ENCODE measurements at places on chromosomes 4 and X.

- no peak for DNase-seq
Observed at GRCh38 chr4:1299301-1299860, 9.7 kb downstream of the MAEA start.

DNA sequence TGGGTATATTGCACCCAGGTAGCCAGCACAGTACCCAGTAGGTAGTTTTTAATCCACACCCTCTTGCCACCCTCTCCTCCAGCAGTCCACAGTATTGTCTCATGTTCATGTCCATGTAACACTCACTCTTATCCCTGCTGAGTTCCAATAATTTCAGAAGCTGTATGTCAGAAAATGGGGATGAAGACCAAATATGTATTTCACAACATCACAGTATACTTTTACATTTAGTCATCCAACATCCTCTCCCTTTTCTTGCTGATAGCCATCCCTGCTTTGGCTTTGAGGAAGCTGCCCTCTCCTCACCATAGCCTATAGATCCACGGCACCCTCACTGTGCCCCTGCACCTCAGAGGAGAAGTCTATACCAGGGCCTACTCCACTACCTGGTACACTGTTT is 126.0 kb upstream of the LDB2 start:
- no peak for DNase-seq

DNA sequence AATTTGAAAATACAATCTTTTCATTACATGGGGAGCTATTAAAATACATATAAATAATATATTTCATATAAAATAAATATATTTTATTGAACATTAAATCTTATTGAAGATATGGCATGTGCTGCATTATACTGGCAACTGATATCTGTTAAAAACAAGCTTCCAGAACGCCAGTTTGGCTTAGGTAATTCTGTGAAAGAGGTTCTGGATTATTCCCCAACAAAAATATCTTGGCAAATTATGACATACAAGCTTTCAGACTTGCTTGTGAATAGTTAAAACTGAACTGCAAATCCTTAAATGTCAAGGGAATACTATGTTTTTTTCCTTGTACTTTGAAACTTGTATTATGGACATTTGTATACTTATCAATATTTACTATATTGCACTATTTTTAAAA is 210.2 kb upstream of the LCORL start:
- no peak for DNase-seq

DNA sequence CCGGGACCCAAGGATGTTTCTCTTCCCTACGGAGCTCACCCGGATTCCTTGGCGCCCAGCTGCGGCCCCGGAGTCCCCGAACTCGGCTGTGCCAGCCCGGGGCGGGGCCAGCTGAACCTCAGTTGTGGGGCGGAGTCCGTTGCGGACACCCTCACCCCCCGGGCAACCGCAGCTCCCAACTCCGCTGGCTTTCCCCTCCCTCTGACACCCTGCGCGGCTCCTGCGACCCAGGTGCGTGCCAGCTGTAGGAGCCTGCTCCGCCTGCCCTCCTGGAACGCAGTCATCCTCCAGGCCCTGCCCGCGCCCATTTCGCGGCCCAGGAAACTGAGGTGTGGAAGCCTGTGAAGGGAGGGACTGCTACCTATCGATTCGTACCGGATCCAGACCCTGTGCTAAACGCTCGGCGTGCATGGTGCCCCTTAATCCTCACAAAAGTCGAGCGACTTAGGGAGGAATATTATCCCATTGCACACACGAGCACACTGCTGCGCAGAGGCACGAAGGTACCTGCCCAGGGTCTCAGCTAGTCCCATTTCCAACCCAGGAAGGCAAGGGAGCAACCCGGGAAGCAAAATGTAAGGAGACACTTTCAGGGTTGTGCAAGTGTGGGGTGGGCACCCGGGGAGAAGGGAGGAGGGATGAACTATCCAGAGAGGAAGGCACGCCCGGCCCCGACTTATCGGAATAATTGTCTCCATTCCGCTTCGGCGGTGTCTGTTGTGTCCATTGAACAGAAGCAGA is 12.3 kb downstream of the MSX1 start:
- DNase-seq: no peak

DNA sequence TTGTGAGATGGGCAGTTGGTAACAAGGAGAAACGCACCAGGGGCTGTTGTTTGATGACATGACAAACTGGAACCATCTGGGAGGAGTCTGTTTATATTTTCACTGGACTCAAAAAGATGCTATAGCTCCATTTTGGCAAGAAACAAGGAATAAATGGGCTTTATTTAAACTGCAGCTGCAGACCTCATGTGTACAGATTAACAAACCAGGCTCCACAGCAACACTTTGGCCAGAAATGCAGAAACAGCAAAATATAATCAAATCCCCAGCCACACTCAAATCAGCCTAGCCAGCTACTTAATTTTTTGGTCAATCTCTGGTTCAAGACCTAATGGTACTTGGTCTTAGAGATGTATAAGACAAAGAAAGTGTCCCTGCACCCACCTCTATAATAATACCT is 52.7 kb downstream of the ASB9 start:
- DNase-seq: no peak

DNA sequence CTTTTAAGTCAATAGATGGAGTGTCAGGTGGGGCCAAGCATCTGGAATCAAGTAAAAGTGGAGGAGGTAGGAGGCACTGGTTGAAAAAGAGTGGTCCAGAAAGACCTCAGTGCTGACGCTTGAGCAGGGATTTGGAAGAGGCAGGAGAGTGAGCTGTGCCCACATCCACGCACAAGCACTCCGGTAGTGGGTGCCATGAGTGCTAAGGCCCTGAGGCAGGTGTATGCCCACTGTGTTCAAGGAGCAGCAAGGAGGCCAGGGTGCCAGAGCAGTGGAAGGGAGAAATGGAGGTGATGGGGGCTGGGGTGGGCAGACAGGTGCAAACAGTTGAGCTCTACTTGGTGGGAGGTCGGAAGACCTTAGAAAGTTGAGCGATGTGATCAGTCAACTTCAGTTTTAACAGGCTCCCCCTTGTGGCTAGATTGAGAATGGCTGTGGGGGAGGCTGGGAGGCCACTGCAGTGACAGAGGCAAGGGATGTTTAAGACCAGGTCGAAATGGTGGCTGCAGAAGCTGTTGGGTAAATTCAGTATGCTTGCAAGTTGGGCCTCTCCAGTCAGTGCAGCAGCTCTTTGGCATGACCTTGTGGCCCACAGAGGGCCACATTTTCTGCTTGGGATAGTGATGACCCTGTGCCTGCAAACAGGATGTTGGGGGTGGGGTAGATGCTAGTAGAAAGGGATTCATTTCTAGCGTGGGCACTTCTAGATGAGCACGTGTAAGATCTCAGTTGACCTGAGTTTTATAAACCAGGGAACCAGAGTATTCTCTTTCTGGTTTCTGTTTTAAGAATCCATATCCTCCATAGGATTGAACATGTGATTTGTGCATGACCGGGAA is 12.7 kb downstream of the TKTL1 start:
- DNase-seq: peak; percentile 62

- DNase-seq: no peak
Observed at GRCh38 chr4:123060039-123060770, 137.8 kb upstream of the NUDT6 start.

GRCh38 chrX:23482561-23482960 is 147.9 kb downstream of the PTCHD1 start:
- DNase-seq: no peak

GRCh38 chr4:83232082-83232481 is 52.5 kb downstream of the COQ2 start:
- no peak for DNase-seq

DNA sequence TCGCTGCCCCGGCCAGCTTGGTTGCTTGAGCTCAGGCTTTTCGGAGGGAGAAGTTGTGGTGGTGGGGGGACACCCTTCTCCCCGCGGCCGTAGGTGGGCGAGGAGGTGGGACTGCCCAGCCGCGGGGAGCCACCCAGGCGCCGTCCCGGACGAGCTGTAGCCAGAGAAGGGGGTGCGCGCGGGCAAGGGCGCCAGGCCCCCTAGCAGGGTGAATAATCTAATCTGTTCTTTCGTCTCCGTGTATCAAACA is 3.1 kb downstream of the MID1IP1 start:
- no peak for DNase-seq

GRCh38 chrX:131812847-131813825 is 210.0 kb upstream of the STK26 start:
- DNase-seq: no peak

DNA sequence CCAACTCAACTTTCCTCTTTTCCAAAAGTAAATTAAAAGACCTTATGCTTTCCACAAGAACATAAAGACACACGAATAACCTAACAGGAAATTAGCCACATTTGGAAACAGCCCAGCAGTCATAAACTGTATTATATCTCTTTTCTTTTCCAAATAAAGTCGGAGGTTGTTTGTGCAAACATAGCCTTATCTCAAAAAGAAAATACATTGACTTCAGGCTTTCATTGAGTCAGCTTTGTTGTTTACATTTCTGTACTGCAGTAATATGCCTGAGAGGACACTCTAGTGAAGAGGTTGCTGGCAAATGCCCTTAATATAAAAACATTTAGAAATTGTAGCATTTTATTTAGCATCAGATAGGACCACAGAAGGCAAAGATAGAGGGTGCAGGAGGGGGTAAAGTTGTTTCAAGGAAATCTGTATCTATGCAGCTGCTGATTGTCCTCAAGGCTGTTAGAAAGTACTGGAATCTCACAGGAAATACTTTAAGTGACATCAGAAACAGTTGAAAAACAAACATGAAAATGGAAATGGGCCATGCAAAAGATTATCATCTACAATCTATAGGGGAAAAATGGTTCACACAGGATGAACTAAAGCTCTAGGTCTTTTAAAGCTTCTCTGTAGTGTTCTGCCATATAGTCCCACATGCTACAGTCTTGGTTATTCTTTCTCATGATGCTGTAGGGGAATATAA is 14.5 kb downstream of the LNX1 start:
- DNase-seq: no peak

- DNase-seq: no peak
Observed at GRCh38 chrX:40108959-40109287, 11.2 kb upstream of the BCOR start.

DNA sequence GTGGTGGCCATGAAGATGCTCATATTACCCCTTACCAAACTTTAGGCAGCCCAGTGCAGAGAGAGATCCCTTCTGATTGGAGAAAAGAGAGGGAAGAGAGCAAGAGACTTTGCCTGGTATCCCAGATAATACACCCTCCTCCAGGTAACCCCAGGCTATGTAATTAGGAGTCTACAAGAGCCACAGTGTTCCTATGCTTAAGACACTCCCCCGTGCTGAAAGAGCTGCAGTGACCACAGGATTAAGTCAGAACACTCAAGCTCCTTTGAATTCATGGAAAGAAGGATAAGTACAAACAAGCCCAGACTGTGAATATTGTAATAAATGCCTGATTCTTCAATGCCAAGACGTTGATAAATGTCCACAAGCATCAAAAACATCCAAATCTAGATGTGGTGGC is 41.4 kb downstream of the PABPC4L start:
- DNase-seq: no peak

DNA sequence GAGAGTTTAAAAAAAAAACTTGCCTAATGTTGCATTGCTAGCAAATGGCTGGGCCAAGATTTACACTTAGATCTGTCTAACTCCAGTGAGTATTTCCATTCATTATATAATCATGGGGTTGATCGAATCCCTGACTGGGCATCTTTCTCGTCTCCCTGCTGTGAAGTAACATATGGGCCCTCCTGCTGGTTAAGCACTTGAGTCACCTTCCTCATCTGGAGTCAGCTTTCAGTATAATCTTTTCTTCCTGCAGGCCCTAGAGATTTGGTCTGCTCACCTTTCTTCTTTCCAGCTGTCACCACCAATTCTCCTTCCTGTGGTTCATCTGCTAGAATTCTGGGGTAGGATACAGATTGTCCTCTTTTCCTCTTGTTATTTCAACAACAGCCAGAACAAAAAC is 41.6 kb downstream of the TIGD2 start:
- DNase-seq: no peak

DNA sequence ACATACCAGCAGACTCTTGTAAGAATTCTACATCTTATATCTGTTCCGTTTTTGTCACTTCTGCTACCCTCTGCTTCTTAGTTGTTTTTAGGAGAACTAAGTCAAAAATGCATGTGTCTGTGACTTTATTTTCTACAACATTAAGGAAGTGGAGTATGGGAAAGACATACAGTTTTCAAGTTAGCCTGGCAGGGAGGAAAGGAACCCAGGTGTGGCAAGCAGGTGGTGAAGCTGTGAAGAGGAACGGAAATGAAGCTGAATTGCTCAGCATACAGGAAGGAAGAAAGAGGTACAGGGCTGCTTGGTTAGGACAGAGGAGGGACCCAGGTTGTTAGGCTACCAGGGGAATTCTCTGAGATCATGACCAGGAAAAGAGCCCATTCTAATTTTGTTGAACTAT is 9.4 kb downstream of the GPRIN3 start:
- no peak for DNase-seq

DNA sequence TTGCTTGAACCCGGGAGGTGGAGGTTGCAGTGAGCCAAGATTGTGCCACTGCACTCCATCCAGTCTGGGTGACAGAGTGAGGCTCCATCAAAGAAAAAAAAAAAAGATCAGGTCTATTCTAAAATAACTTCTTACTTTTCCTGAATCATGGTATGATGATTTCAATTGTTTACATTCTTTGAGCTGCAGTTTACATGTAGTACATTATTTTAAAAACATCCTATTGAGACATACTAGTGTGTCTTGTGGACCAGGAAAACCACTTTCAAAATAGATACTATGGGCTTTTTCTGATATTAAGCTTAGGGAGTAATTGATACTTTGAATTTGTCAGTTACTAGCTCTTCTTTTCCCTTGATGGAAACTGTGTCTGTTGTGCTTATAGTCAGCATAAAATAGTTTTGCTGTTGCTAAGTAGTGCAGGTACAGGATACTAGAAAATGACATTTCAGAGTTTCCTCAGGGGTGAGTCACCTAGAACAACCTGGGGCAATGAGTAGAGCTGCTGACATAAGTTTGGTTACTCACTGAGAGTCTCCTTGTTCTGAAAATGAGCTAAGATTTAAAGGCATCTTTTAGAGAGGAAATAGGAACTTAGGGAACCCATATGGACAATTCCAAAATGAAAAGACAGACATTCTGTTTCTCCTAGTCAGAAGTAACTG is 53.2 kb upstream of the C4orf54 start:
- DNase-seq: no peak

- peak; percentile 84 for DNase-seq
Observed at GRCh38 chr4:124713185-124713592, 657 bp upstream of the ANKRD50 start.

DNA sequence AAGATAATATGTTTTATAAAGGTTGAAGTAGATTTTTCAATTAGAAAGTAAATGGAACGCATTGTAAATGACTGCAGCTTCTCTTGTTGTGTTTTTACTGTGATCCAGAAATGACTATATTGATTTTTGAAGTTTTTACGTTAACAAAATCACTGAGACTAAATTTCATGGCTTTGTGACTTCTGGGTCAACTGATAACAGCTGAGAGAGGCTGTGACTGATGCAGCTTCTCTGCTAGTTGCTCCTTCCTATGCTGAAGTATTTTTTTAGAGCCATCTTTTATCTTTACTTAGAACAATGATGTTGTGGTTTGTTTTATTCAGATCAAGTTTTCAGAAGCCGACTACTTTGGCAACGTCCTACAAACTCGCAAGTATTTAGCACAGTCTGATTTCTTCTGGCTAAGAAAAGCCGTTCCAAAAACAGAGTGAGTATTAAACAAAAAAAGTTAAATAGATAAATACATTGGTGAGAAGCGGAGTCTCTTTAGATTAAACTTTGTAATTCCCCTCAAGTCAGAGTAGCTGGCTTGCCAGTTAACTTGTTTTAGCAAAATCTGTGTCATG is 94.7 kb upstream of the CBLL2 start:
- DNase-seq: no peak

GRCh38 chr4:182871616-182872015 is 45.6 kb downstream of the DCTD start:
- peak; percentile 21 for DNase-seq

Measured in tibial artery (tissue), 4 donors.